ENCODE measurements at places on chromosomes 12 and 14.

GRCh38 chr12:123491481-123491880 is 33.5 kb downstream of the SNRNP35 start:
- DNase-seq, result no peak

DNA sequence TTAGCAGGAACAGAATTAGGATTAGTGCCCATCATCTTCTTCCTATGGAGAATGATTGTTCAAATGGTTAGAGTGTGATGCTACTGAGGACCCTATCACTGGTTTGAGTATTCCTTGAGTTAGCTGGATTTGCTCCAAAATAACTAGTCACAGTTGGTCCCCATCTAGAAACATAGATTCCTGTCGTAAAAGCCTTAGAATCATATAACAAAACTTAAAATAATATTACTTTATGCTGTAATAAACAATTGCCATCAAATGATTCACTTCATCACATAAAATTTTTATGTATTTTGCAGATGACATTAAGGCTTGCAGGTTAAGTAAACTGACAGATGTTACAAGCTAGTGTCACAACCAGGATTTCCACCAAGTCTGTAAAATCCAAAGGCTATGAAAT is 209.8 kb downstream of the CCER1 start:
- no peak for DNase-seq

- no peak for DNase-seq
Observed at GRCh38 chr12:128796439-128797118, 27.2 kb downstream of the SLC15A4 start.

DNA sequence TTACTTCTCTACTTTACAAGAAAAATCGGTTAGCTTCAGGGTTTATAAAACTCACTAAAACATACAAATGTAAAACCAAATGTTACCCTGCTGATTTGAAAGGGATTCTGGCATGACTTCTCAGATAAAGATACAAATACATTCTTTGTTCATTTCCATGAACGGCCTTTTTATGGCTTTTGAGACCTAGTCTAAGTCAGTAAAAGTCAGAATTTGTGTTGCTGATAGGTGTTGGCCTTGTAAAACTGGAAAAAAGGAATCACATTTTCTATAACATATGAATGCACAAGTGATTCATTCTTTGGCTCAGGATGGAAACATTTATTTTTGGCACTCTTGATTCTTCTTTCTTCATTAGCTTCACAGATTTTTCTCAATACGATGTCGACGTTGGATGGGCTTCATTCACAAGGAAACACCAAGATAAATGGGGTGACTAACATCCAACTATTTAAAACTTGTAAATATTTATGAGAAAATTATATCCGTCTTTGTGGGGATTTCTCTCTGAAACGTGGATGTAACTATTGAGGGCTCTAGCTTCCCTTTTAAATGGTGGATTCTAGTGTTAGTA is 27.0 kb upstream of the CPM start:
- no peak for DNase-seq

DNA sequence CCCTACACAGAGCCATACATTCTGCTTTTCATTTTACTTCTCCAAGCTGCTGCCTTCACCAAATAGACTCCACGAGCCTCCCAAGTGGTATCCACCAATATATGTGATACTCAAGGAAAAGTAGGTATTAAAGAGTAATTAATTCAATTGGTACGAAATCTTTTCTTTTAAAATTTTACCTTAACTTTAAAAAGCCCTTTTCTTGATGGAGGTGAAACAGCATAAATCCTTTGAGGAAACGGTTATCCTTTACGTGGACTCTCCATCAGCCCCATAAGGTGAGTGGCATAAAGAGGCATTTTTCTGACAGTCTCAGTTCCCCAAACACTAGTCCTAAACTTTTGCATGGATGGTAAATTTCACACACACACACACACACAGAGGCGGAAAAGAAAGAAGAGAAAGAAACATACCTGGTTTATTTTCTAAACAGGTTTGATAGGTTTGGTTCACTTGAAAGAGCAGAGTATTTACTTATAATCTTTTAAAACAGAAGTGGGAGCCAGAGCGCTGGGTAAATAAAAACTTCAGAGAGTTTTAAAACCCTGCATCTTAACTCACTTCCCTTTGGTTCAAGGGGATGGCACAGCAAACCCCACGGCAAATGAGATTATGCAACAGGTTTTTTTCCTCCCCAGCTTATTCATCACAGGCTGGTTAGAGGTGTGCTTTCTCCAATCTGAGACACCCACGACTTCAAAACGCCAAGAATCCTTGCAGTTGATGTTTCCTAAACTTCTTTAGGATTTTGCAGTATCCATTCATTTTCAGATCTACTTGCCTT is 1.9 kb downstream of the DUSP16 start:
- DNase-seq, result peak; percentile 78

DNA sequence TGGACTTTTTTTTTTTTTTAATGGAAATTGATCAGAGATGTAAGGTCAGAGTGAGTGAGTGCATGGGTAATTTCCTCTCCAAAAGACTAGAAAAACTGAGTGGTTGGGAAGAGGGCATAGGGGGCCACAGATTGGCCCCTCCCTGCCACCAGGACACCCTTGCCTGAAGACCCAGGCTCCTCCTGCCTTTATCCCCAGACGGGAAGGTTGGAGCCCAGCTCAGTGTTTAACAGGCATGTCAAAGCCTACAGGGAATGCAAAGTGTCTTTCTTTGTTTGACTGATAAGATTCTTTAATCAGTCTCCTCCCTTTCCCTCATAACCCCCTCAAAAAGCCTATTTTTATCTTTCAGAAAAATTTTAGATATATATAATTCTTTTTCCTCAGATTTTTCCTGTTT is 50.3 kb downstream of the IRAK3 start:
- no peak for DNase-seq

- peak; percentile 87 for DNase-seq
Observed at GRCh38 chr12:12449533-12450025, 92.7 kb downstream of the BORCS5 start.

- DNase-seq, result no peak
Observed at GRCh38 chr12:118023301-118023860, 6.9 kb downstream of the RFC5 start.

GRCh38 chr12:4975574-4975973 is 65.9 kb downstream of the KCNA1 start:
- DNase-seq, result no peak

All from prostate gland (tissue), 2 donors.